ENCODE measurements at places on chromosomes 2 and 18.

- peak; percentile 22 for DNase-seq
These were observed 31.3 kb upstream of the CNTNAP5 start for GRCh38 chr2:123993728-123994323.

DNA sequence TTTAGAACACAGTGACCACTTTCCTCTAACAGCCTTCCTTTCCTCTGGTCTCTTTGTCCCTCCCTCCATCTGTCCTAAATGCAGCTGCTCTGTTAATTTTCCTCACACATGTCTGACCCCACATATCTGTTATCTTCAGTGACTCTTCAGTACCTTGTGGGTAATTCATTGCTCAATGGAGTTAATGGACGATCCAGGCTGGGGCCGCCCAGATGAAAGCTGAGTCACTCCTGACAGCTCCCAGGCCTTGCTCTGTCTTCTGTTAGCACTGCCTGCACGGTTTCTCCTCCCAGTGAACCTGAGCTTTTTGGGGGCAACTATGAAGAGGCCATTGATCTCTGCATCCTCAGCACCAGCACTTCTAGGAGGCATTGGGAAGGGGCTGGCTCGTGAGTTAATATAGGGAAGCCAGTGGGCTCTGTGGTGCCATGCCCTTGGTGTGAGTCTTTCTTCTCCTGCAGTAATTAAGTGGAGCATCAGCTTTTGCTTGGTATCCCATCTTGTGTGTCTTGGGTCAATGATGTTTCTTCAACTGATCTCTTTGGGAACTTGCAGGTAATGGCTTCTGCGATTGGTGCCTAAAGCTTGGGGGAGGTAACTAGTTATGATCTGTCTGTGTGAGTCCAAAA, 67.3 kb downstream of the SNORC start:
- no peak for DNase-seq

DNA sequence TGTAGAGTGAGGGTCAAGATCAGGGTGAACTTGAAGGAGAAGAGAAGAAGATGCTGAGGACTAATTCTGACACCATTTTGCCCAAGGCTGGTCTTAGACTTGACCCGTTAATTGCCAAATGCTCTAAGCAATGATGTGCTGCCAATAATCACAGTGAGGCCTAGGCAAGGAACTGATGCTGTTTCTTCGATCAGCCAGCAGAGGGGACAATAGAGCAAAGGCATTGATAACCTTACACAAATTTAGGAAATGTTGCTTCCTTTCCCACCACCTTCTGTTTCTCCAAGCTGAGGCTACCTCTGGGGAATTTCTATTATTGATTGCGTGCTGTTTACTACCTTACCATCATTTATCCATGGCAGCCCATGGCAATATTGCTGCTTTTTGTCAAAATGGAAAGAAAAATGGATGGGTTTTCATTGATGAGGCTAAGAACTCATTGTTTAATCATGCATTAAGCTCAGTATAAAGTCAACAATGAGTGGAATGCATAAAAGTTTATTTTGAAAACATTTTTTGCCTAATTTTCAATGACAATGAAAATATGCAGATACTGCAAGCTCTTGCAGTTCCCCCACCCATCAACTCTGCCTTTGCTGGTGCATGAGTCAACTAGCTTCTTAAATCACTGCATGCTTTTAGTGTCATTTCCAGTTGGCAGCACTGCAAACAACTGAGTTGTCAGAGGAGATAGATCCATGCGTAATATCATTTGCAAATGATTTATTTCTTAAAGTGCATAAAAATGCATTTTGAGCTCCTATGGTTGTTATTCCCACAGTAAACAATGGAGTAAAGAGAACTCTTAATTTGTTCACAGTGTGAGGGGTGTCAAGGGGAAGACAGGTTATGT, 116.4 kb upstream of the NYAP2 start:
- peak; percentile 25 for DNase-seq

DNA sequence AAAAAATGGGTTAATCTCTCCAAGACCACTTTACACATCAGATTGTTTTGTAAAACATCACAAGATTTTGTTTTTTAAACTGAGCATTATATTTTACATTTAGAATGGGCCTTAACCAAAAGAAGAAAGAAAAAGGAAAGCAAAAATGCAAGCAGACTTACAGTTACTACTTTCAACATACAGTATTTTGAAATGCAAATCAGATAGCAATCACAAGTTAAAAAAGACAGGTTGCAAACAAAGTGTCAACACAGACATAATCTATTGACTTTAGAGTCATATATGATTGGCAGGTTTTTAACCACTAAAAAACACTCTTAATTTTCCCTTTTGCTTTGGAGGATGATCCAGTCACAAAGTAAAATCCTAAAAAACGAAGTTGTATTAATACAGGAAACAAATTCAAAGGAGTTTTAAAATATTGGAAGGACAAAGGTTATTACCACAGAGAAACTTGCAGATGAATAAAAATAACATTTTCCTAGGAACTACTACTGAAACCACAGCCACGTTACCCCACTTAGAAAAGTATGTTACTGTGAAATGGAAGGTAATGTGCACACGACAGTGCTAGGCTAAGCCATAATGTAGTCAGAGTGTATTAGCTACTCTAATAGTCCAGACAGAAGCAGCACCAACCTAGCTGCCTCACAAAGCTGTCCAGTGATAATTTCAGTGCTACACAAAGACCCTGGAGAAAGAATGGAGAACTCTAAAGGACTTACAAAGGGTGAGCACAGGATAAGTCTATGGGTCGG, 22.9 kb downstream of the DARS1 start:
- no peak for DNase-seq

DNA sequence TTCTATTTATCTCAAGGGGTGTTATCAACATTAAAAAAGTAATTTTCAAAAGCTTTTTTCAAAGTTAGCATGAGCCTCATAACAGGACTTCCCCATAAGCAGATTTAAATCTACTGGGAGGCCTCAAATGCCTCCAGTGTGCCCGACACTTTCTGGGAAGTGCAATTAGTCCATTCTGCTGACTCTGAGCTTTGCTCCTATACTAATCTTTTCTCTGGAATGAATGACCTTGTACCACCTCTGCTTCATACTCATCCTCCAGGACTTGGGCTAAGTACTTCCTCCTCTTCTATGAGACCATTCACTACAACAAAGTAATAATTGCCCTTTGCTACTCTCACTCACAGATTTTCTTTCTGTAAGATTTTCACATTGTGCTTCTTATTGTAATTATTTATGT, 111.1 kb downstream of the RIT2 start:
- no peak for DNase-seq

GRCh38 chr2:187545238-187545751, 8.9 kb downstream of the TFPI start:
- no peak for DNase-seq

GRCh38 chr18:39313992-39314391, 1748.4 kb upstream of the CELF4 start:
- no peak for DNase-seq

- DNase-seq: peak; percentile 68
These were observed 208.0 kb downstream of the TFCP2L1 start for GRCh38 chr2:121076885-121077549.

DNA sequence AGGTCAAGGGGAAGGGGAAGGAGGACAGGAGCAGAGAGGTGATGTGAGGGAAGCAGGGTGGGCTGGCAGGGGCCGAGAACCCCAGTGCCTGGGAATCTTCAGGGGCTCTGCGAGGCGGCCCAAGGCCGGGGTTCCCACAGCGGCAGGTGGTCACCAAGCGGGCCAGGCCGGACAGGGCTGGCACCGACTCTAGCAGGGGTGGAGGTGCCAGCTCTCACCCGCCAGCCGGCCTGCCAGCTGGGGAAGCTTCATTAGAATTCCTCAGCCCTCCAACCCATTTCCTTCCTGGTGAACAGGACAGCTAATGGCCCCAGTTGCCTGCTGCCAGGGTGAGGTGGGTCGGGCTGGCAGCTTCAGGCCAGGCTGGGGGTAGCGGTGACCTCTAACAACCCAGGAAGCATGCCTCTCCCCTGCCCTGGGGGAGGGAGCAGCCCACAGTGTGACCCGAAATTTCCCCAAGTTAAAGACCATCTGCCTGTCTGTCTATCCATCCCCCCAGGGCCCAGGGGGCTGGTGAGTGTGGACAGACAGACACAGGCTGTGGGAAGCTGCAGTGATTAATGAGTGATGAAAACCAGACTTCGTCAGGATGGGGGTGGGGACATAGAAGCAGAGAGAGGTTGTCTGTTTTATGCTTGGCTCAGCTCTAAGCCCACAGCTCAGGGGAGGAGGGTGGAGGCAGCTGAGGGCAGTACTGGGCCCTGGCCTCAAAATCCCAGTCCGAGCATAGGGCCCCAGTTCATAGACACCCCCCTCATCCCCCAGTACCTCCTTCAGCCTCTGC, 144.1 kb downstream of the ZFP36L2 start:
- DNase-seq: no peak

DNA sequence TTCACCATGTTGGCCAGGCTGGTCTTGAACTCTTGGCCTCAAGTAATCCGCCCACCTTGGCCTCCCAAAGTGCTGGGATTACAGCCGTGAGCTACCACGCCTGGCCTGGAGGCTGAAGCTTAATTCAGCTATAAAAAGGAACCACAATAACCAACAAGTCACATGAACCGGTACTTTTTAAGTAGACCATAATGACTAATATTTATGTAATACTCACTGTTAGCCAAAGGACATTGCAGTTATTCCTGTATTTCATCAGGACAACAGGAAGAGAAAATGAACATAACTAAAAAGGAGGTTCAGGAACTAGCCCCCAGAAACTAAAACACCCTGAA, 49.0 kb upstream of the TMEM87B start:
- DNase-seq: peak; percentile 15

DNA sequence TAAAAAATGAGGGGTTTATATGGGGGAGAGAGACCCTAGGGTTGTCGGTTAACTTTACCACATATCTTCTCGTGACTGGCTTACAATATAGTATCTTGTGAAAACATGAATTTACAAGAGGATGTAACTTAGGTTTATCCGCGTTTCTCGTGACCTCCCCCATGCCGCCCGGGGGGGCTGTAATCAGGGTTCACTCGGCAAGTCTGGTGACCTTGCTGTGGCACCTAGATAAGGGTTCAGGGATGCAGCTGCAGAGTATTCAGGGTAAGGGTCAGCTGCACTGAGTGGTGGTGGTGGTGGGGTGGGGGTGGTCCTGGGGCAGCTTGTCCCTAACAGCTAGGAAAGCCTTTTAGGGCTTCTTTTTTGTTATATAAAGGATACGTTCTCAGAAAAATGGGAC, 112.3 kb downstream of the LYPD1 start:
- DNase-seq: no peak

- no peak for DNase-seq
These were observed 214.7 kb downstream of the KLHL29 start for GRCh38 chr2:23599667-23600066.

- peak; percentile 95 for DNase-seq
These were observed 1.0 kb downstream of the PPP3R1 start for GRCh38 chr2:68251187-68251854.

- no peak for DNase-seq
These were observed 39.7 kb downstream of the HS6ST1 start for GRCh38 chr2:128279009-128279408.

GRCh38 chr18:73511771-73512503, 635.7 kb downstream of the FBXO15 start:
- DNase-seq: no peak

GRCh38 chr2:241940329-241940728, 70.8 kb downstream of the RTP5 start:
- DNase-seq: no peak

DNA sequence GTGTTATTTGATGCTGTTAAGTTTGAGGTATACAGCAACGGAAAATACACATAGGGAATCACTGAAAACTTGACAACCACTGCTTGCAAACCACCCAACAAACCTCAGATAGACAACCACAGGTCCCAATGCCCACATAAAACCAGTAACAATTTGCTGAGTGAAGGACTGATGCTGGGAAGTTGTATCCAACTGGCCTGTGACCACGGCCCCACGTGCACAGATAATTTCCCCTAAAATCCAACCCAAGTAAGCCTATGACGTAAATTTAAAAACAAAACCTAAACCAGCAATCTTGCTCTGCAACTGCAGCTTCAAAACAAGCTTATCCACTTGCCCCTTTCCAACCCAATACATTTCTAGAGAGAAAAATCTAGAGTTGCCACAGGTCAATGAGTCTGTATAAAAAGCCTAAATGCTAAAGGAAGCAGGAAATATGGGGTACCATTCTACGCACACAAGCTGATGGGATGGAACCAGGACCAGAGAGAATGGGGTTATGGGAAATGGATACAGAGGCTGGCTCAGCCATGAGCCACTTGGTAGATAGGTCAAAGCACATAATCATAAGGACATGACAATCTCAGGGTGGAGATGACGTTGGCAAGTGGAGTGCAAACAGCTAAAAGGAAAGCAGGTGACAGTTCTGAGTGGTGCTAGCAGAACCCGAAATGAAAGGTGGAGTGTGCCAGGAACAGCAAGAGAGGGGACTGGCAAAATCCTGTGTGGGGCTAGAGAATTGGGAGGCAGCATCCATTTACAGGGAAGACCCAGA, 27.8 kb upstream of the CREB1 start:
- no peak for DNase-seq

DNA sequence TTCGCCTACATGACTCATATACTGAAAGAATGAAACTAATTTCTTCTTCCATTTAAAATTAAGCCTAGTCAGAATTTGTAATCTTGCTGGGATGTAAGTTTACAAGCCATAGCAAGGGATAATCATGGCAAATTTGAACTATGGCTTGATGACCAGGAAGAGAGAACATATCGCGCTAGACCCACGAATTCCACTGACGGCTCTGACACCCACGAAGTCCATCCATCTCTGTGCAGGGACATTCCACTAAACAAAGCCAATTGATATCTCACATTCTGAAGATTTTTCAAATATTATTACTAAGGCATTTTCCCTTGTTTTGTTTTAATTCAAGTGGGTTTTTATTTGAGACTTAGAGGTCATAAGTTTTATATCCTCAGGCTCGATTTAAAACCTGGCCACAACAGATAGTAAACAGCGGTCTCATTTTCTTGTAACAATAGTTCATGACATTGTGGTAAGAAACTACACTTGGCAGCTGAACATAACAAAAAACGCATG, 113.0 kb downstream of the QPCT start:
- DNase-seq: no peak

DNA sequence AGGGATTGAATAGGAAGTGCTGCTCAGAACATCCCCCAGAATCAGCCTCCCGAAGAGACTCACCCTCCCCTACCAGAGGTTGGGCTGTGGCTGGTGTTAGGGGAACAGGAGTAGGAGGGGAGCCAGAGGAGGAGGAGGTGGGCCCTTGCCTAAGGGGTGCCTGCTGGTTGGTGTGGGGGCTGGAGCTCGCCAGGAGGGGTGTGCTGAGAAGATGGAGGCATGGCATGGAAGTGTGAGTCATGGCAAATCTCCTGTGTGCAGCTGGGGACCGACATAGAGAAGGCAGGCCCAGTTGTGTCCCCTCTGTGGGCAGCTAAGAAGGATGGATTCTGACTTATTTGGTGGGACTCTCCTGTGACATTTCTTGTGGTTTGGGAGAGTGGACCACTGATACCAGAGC, 73.7 kb downstream of the DGKD start:
- DNase-seq: no peak

- DNase-seq: no peak
These were observed 703.1 kb upstream of the VRK2 start for GRCh38 chr2:57343391-57344006.

All from SW480 (cell line).